ENCODE measurements at places on chromosomes 7 and 10.

GRCh38 chr10:31586723-31587638 is 268.0 kb downstream of the ZEB1 start:
- DNase-seq, result no peak

DNA sequence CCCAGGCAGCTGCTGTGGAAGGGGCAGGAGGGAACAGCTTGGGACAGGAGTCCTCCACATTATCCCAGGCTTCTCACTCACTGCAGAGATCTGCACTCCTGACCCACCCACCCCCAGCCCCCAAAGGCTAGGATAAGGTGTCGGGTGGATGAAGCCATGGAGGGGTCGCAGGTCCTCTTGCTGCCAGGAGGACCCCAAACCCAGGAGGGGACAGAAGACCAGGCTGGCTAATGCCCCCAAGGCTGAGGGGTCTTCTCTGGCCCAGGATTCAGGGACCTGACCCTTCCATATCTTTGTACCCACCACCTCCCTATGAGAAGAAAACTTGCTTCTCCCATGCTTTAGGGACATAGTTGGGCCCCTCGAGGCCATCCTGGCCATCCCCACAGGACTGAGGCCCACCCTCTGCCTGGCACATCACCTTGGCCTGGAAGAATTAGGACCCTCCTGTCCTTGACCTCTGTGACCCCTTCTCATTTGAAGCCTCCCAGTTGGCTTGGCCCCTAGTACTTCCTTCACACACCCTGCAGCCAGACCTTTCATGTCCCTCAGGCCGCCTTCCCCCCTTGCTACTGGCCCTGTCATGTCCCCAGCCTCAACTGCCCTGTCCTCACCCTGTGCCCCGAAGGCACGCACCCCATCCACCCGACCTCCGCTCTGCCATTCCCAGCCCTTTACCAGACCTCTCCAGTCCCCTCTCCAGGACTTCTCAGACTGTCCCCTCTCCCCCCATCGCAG is 21.6 kb downstream of the KCNH2 start:
- no peak for DNase-seq

DNA sequence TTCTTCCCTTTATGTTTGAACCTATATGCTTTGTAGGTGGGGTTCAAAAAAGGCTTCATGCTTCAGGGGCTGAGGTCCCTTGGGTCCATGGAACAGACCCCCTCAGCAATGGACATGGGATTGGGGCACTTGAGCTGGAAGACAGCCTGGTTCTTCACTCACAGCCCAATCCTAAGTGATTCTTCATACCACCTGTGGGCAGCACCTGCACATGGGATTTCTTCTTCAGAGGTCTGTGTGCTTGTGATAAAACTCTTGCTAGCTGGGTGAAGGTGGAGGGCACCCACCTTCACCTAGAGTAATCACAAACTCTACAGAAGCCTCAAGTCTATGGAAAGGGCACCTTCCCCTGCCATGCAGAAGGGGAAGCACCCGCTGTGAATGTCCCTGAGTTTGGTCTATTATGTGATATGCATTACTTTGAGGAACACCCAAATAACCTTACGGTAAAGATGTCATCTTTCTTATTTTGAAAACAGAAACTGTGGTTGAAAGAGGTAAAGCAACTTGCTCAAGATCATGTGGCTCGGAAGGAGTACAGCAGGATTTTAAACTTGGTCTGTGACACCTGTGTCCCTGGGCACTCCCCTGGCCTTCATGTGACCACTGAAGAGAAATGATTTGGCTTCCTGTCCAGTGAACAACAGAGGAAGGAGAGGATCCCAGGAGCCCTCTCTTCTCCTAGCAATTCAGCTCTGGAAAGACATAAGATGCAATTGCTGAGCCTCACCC is 469.5 kb upstream of the ZMIZ1 start:
- no peak for DNase-seq

GRCh38 chr10:111204838-111205237 is 128.0 kb downstream of the ADRA2A start:
- no peak for DNase-seq

GRCh38 chr7:154497751-154498150 is 445.6 kb downstream of the DPP6 start:
- no peak for DNase-seq

DNA sequence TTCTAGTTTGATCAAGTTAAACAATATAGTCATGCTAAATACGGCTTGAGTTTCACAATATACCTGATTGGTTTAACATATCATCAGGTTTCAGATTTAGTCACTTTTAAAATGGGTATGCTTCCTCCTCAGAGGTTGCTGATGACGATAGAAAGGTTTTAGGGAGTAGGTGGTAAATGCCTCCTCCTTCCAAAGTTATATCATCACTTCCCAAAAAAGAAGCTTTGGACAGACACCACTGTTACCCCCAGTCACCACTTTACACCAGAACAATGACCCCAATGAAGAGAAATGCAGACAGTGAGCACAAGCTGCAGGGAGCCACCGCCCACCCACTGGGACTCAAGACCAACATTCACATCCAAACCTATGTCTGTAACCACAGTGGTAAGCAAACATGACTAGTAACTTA is 244.6 kb downstream of the SORCS1 start:
- no peak for DNase-seq

- peak; percentile 80 for DNase-seq
These were observed 10.4 kb upstream of the IL15RA start for GRCh38 chr10:5987747-5988146.

DNA sequence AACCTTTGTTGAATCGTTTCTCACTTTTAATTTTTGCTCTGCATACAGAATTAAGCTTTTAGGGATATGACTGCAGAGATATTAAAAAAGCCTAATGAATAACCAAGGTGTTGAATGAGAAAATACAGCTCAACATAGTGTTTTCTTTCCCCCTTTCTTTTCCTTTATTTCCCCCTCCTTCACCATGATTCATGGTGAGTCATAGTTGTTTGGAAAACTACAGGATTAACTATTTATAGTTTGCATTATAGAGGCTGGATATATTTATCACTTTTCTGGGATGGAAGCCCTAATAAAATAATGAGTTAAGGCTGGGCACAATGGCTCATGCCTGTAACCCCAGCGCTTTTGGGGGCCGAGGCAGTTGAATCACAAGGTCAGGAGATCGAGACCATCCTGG is 115.0 kb downstream of the DNAJB9 start:
- DNase-seq, result no peak

DNA sequence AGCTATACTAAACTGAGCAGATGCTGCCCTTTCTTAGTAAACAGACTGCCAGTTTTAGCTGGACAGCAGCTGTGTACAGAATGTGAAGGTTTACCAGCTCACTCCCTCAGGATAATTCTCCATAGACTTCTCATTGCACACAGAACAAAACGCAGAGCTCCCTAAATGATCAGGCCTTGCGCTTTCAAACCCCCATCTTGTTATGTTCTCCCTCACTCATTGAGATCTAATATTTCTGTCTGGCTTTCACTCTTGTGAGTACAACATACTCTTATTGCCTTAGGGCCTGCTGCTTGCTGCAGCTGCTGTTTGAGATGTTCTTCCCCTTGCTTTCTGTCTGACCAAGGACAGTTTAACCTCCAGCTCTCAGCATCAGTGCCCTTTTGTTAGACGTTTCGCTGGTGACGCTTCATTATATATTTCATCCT is 17.3 kb downstream of the VWDE start:
- no peak for DNase-seq

GRCh38 chr7:108066486-108066885 is 63.5 kb upstream of the LAMB1 start:
- no peak for DNase-seq

GRCh38 chr7:51014811-51015210 is 232.1 kb upstream of the GRB10 start:
- DNase-seq, result no peak

DNA sequence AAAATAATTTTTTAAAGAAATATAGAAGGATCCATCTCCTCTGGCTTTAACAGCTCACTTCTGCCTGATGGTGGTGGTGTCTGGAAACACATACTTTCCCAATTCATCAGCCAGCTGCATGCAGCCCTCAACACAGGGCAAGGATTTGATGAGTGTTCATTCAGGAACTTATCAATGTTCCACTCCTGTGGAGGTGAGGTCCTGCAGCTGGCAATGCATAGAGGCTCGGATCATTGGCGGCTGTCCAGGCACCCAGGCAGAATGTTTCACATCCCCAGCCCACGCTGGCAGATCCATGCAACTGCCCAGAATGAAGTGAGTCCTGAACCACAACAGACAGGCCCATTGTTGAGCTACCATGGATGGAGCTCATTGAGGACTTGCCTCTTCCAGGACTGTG is 55.2 kb upstream of the KCNMA1 start:
- no peak for DNase-seq

GRCh38 chr10:80894311-80894791 is 356.6 kb downstream of the SH2D4B start:
- DNase-seq, result no peak

DNA sequence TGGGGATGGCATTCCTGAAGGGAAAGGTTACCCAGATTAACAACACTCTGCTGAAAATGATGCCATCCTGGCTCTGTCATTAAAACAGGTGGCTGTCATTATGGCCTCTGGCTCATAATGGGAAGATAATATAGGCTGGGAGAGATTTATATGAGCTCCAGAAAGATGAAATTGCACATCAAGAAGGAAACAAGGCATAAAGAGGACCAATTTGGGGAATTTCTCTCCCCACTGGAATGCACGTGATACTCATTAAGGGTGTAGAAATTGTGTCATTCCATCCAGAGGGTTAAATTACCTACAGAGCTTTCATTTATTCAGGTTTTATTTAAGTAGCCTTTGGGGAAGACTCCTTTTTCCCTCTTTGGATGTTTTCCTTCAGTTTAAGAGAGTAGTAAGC is 71.6 kb upstream of the CELF2 start:
- DNase-seq, result no peak

- no peak for DNase-seq
These were observed 22.7 kb downstream of the ZMIZ2 start for GRCh38 chr7:44771358-44771757.

DNA sequence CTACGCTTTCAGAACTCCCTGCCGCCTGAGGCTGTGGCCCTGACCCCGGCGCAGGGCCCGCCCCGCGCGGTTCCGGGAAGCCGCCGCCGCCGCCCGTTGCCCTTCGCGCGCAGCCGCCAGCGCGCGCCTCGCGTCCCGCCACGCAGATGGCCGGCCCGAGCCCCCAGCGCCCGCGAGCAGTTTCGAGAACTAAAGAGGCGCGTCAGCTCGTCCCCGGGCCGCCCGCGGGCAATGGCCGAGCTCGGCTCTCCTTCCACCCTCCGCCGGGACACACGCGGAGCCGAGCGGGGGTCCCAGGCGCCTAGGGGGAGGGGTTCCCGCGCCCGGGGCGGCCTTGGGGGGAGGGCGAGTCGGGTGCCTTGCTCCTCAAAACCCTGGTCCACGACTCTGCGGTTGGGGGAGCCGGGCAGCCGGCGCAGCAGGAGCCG is 1.8 kb downstream of the HNRNPF start:
- no peak for DNase-seq

- no peak for DNase-seq
These were observed 37.1 kb downstream of the TMEM229A start for GRCh38 chr7:123995617-123996326.

- DNase-seq, result no peak
These were observed 1.2 kb upstream of the PRRT4 start for GRCh38 chr7:128362670-128363069.

GRCh38 chr7:5177060-5177459 is 13.0 kb upstream of the WIPI2 start:
- no peak for DNase-seq

Measured in hematopoietic multipotent progenitor cell treated with erythropoietin and hydrocortisone succinate and interleukin-3 and kit ligand, for 17 days (in vitro differentiated cells).